Stimulated activated CD4-positive, alpha-beta T cell treated with anti-CD3 and anti-CD28 coated beads, Interleukin-1b, Interleukin-23, amount 100 ng/mL, for 48 hours (primary cell): ENCODE measurements at places on chromosomes 12 and 14.

GRCh38 chr14:89277203-89277602 is 139.8 kb downstream of the FOXN3 start:
- no peak for DNase-seq

DNA sequence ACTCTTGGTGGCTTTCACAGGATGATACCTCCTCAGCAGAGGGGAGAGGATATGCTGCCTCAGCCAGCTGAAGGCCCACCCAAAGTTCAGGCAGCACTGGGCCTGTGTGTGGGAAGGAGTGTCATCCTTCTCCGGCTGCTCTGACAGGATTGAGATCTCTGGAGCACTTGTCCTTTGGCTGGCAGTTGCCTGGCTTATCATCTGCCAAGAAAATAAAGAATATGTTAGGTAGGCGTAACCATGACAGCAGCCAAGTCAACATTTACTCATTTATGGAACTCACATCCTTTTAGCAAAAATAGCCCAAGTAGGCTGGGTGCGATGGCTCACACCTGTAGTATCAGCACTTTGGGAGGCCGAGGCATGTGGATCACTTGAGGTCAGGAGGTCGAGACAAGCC is 68.5 kb downstream of the PPFIBP1 start:
- no peak for DNase-seq

- DNase-seq, result no peak
These were observed 15.4 kb downstream of the GALNT9 start for GRCh38 chr12:132314035-132314434.

DNA sequence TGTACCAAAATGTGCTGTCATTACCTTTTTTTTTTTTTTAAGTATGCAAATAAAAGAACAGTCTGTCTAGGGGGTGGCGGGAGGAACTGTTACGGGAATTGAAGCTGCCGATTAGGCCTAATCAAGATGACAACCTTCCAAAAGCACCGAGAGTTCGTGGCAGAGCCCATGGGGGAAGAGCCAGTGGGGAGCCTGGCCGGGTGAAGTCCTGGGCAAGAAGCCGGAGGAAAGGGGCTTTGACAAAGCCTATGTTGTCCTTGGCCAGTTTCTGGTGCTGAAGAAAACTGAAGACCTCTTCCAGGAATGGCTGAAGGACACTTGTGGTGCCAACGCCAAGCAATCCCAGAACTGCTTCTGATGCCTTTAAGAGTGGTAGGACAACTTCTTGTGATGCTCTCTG is 42.6 kb downstream of the ACTN1 start:
- DNase-seq, result no peak

GRCh38 chr12:49643135-49643534 is 19.8 kb downstream of the PRPF40B start:
- no peak for DNase-seq

GRCh38 chr14:24392325-24393091 is 6.3 kb upstream of the NYNRIN start:
- no peak for DNase-seq

GRCh38 chr12:42213954-42214426 is 24.1 kb downstream of the YAF2 start:
- no peak for DNase-seq

DNA sequence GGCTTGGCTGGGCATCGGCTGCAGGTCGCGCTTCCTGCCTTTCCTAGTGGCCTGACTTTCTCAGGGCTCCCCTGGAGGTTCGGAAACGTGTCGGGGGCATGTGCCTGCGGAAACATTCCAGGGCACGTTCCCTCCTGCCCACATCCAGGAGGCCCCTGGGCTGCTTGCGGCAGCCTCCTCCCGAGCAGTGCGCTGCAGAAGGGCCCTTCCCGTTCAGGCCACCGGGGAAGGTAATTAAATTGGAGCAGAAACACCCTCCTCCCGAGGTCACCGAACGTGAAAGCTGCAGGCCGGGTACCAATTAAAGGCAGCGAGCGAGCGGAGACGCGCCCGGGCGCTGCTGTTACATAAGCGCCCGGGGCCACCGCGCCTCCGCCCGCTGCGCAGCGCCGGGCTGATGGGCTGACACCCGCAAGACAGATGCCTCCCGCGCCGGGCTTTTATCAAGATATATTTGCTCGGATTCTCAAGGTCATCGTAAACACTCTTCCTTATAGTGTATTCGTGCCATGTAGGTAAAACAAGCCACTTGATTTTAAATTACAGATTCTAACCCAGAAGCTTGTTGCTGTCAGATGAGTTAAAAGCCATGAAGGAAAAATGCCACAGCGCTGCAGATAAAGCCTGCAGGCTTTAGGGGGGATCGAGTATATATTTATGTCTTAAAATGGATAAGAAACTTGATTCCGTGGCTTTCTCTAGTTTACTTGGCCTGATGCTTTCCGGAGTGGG is 31.4 kb downstream of the SSPN start:
- no peak for DNase-seq

- DNase-seq, result no peak
These were observed 289.3 kb downstream of the FBXL14 start for GRCh38 chr12:1305063-1305434.

DNA sequence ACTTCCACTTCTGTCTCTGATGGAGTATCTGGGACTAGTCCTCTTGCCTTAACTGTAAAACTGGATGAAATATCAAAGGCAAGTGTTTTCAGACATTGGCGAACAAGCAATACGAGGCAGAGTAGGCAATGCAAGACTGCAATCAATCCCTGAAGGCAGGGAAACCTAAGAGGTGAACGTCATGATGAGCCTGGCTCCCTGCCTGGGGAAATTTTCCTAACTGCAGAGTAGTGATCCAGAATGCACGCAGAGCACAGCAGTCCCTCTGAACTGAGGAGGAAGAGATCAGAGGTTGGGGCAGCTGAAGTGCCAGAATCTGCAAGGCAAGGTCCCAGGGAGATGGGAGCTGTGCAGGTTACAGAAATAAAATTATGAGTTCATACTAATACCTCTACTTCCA is 18.5 kb downstream of the BHLHE41 start:
- DNase-seq, result no peak

GRCh38 chr14:73758392-73759182 is 44.4 kb upstream of the PNMA1 start:
- DNase-seq, result peak; percentile 81

GRCh38 chr14:95620659-95621059 is 65.6 kb upstream of the TCL1B start:
- DNase-seq, result no peak

DNA sequence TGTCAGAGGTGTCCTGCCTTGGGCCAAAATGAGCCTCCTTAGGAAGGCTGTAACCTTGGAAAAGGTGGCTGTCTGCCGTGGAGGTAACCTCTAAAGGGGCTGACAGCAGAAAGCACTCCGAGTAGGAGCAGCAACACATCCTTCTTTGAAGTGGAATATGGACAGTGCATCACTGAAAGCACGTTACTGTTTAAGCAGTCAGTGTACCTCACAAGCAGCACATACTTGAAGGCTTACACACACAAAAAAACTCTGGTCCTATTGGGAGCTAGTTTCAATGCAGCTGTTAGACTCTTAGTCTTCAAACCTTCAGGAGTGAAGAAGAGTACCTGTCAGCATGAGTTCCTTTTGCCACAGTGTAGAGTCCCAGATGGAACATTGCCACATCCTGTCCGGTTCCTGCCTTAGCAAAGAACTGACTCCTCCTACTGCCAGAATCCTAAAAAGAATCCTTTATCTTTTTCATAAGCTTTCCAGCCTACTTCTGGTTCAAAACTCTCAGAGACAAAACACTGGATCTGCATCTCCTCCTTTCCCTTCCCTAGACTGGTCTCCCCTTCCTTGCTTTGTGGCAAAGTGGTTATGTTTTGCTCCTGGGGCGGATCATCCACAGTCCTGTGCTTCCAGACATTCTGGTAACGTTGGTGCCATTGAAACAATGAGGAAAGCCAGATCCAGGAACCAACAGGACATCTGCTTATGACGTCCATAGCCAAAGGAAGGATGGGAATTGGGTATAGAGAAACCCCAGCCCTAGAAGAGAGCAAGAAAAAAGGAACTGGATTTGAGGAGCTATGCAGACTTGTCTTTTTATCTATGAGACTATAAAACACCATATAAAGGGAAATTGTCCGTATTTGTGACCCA is 8.5 kb upstream of the MDM1 start:
- no peak for DNase-seq

GRCh38 chr14:86938320-86938719 is 1054.7 kb downstream of the GALC start:
- DNase-seq, result no peak

DNA sequence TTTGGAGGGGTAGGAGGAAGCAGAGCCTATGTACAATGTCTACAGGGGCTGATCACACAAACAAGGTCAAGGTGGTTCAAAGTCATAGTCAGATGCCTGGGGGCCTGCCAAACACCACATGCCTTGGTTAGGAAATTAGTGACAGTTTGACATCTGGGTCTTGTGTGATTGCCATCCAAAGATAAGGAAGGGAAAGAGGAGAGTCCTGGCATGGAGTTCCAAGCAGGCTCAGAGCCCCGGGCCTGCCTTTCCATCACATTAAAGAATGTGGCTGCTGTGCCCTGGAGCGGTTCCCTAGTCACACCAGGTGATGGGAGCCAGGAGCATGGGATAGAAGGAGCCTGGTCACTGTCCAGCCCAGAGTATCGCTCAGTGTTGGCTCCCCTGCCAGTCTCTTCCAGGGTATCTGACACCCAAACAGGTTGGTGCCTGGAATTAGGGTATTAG is 53.6 kb upstream of the BCL2L14 start:
- peak; percentile 55 for DNase-seq

DNA sequence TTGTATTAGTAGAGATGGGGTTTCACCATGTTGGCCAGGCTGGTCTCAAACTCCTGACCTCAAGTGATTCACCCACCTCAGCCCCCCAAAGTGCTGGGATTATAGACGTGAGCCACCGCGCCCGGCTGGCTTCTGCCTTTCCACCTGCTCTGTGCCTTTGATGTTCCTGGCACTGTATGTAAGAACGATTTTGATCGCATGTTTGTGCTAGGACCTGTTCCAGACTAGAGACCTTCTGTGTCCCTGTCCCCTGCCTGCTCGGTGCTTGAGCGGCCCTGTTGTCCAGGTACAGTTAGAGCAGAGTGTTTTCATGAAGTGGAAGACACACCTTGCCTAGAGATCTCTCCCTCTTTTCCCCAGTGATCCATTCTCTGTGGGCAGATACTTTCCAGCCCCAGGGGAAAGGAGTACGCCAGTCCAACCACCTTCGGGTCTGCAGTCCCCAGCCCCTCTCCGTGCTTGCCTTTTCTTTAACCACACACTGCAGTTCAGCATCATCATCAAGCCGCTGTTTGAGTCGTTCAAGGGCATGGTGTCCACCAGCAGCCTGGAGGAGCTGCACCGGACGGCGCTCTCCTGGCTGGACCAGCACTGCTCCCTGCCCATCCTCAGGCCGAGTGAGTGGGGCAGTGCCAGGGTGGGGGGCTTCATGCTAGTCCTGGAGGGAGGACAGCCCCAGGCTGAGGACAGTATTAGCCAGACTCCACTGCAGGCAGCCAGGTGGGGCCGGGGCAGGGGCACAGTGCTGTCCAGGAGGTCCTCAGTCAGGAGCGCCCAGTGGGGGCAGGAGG is 33.4 kb downstream of the IL31 start:
- no peak for DNase-seq

- DNase-seq, result no peak
These were observed 24.7 kb upstream of the DYNC1H1 start for GRCh38 chr14:101939646-101940170.

- no peak for DNase-seq
These were observed 70.7 kb downstream of the C12orf75 start for GRCh38 chr12:105401198-105401597.

DNA sequence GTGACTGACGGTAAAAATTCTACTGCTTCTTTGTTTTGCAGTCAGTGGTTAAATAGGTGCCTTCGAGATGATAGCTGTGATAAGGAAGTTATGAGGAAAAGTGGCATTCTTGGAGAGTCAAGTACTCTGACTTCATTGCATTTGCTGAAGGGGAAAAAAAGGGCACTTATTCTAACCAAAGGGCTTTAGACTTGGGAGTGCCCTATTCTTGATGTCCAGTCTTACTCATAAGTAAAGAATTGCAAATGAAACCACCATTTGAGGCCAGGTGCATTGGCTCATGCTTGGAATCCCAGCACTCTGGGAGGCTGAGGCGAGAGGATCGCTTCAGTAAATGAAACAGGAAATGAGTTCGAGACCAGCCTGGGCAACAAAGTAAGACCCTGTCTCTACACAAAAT is 40.3 kb downstream of the BRAP start:
- no peak for DNase-seq

- no peak for DNase-seq
These were observed 94.0 kb downstream of the TBX5 start for GRCh38 chr12:114311974-114312373.

GRCh38 chr12:25689996-25690501 is 137.0 kb upstream of the LMNTD1 start:
- DNase-seq, result no peak

DNA sequence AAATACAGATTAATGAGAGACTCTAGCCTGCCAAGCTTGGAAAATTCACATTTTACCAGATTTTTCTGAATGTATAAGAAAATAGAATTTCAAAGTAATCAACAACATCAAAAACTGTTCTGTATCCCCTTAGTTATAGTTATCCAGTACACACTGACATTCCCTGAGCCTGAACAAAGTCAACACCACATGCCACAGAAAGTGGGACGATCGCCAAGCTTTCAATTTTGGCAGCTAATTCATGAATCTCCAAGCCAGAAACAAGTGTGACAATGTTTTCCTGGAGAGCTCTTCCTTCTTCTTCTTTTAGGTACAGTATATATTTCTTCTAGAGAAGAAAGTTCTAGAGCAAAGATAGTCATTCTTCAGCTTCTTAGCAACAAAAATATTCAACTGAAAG is 290.2 kb downstream of the PRKD1 start:
- DNase-seq, result no peak

DNA sequence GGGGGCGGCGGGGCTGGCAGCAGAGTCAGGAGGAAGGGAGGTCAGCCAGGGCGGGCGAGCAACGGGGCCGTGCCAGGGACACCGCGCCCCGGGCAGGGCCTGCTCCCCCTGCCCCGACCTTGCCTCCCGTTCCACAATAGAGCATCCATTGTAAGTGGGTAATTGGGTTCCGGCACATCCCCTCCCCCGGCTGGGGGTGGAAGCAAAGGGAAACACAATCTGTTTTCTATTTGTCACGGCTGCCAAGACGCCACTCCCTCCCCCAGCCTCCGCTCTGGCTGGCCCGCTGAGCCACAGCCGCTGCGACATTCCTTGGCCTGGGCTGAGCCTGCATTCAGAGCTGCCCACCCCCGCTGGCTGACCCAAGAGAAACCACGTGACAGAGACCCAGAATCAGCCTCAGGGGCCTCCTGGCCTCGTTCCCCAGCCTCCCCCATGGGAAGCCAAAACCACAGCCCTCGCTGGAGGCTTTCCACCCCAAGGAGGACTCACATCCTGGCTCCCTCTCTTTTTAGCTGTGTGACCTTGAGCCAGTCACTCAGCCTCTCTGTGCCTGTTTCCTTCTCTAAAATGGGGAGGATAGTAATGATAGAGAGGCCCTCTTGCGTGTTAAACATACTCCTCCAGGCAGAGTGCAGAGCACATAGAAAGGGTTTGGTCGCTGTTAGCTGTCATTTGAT is 117.6 kb downstream of the SCARB1 start:
- no peak for DNase-seq

DNA sequence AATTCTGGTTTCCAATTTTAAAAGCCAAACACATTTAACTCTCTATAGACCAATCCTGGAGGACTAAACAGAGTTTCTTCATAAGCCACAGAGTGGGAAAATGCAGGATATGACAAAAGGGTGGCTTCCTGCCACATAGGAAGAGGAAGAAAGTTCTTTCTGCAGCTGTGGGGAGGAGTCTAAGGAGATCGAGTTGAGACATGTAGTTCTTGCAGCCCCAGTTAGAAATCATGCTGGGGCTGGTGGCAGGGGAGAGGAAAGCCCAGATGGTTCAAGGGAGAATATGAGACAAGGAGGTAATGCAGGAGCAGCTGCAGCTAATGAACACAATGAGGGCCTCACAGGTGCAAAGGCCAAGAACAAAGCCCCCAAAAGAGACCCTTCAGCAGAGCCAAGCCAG is 85.0 kb upstream of the ARID2 start:
- no peak for DNase-seq
